ENCODE measurements at places on chromosomes 4 and X.

DNA sequence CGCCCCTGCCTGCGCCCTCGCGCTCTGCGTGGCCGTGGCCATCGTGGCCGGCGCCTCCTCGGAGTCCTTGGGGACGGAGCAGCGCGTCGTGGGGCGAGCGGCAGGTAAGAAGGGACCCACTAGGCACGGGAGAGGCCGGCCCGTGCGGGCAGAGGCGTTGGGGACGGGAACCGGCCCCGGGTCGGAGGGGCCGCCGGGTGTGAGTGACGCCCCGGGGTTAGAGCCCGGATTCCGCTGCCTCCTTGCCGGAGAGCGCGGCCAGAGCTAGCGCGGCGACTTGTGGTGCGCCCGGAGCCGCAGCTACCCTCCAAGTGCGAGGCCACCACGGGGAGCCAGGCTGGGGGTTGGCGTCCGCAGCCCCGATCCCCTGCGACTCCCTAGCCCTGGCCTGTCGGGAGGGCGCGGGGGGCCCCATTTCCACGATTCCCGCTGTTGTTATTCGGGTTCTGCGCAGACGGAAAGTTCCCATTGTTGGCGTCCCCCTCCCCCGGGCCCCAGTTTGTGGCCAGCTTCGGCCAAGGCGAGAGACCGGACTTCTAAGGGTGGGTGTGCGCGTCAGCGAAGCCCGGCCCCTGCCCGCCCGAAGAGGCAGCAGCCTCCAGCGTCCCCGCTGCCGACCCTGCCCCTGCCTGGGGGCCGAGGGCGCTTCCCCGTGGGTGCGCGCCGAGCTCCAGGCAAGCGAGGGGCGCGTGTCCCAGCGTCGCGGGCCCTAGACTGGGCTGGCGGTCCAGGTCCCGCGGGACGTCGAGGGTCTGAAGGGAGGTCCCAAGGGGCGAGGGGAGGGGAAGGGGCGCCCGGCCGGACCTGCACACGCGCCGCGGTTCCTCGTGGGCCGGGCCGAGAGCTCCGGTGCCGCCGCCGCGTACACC lies 1.1 kb downstream of the FGFR3 start:
- no peak overlapping the region for H3K4me3 ChIP-seq
- peaks cover 5% of the 10 kb centered on the region for H3K27me3 ChIP-seq
- no peak overlapping the region for H3K27ac ChIP-seq
- ATAC-seq = no peak
- no peaks in the 10 kb centered on the region for H3K36me3 ChIP-seq

GRCh38 chrX:1673337-1673736 lies 58.5 kb downstream of the ASMT start:
- H3K4me1 ChIP-seq = peaks cover 4% of the 10 kb centered on the region
- H3K36me3 ChIP-seq = peaks cover 14% of the 10 kb centered on the region
- no peaks in the 10 kb centered on the region for H3K27me3 ChIP-seq
- no peak overlapping the region for H3K27ac ChIP-seq

DNA sequence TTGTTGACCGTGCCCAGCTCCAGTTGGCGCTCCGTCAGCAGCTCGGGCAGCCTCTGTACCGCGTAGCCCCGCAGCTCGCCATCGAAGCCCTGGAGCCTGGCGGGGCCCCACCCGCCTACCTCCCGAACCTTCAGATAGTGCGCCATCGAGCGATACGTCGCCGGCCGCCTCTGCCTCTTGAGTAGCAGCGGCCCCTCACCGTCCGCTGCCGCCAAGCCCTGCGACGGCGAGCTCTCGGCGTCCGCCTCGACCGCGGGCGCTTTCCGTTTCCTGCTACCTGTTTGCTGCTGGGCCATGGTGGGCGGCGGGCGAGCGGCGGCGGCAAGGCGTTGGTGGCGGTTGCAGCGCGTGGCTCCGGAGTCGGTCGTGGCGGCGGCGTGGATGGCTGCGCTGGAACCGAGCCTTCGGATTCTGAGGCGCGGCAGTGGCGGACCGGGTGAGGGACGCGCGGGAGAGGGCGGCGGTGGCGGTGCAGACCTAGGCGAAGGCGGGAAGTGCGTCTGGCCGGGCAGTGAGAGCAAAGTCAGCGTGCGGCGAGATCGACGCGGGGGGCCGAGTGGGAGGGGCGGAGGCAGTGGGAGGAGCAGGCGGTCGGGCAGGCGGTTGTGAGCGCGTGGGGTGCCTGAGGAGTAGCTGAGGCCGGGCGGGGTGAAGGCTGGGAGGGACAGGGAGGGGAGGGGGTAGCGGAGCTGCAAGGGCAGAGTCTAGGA lies at the start of gene DCAF12L1:
Gene DCAF12L1 (minus strand): TSS at position 502 of the 710 bp plus-strand sequence. CDS start 206 bp downstream, at position 296.
- no peak within 1 kb of the TSS for H3K4me3 ChIP-seq
- no peaks in the 10 kb centered on the region for H3K36me3 ChIP-seq
- H3K27ac ChIP-seq = no peak within 1 kb of the TSS
- ATAC-seq = no peak
- no peaks in the 10 kb centered on the region for H3K4me1 ChIP-seq

- peaks cover 8% of the 10 kb centered on the region for H3K36me3 ChIP-seq
- H3K4me1 ChIP-seq = peaks cover 10% of the 10 kb centered on the region
- peak overlapping the region; percentile 80 for H3K4me3 ChIP-seq
- peak; percentile 84 for ATAC-seq
- H3K27ac ChIP-seq = peak overlapping the region; percentile 45
- peaks cover 68% of the 10 kb centered on the region for H3K27me3 ChIP-seq
Observed at GRCh38 chr4:122827879-122828601, 1.4 kb downstream of the FGF2 start.

DNA sequence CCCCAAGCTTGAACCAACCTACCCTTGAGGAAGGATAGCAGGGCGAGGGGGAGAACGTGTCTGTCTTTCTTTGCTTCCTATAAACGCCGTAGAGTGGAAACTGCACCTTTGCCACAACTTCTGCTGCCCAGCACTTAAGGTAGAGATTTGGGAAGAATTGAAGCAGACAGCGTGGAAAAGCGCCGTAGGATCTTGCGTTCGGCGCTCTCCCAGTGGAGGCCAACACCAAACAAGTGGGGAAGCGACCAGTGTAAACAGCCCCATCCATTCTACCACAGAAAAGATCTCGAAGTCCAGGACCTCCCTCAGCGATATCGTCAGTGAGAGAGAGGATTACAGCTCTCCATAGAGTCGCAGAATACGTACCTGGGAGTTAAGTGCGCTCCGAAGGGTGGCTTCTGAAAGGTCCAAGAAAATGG lies 3.9 kb upstream of the NKX6-1 start:
- H3K27ac ChIP-seq = no peak overlapping the region
- H3K36me3 ChIP-seq = peaks cover 17% of the 10 kb centered on the region
- H3K27me3 ChIP-seq = peaks cover 74% of the 10 kb centered on the region
- H3K4me3 ChIP-seq = no peak overlapping the region
- no peak for ATAC-seq

DNA sequence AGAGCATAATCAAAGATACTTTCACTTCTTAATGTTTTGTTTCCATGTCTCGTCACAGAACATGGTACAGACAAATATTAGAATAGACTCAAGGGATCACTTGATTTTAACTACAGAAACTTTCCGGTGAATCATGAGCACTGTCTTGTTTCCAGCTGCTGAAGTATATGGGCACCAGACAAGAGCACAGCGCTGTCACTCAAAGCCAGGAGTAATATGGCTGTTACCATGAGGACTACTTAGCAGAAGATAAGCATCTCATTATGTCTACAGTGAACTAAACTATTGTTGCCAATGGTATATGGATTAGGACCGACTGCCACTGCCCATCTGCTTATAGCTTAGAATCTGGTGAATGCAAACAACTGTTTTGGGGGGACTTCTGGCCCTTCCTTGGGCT lies 34.3 kb downstream of the MECP2 start:
- H3K4me1 ChIP-seq = peaks cover 49% of the 10 kb centered on the region
- peak; percentile 56 for ATAC-seq
- peak overlapping the region; percentile 28 for H3K27ac ChIP-seq
- no peaks in the 10 kb centered on the region for H3K27me3 ChIP-seq

- H3K36me3 ChIP-seq = no peaks in the 10 kb centered on the region
- no peak overlapping the region for H3K4me3 ChIP-seq
- no peak overlapping the region for H3K27ac ChIP-seq
- no peak for ATAC-seq
Observed at GRCh38 chr4:156197216-156197615, 243.6 kb upstream of the CTSO start.

DNA sequence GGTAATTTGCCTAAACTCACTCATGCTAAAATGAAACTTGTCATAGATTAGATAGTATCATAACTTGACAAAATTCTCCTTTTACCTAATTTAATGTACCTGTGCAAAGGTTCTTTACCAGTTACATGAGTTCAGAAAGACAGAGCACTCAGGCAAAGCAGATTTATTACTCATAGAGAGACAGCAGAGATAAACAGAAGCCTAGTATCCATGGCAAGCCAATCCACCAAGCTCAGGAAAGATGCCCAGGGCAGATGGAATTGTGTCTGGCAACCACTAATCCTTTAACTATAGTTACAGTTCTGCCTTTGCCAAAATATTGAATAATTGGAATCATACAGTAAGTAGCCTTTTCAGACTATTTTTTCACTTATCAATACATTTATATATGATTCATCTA lies 826.2 kb downstream of the TECRL start:
- H3K4me3 ChIP-seq = no peak overlapping the region
- no peak for ATAC-seq
- no peaks in the 10 kb centered on the region for H3K27me3 ChIP-seq
- H3K27ac ChIP-seq = no peak overlapping the region
- H3K36me3 ChIP-seq = no peaks in the 10 kb centered on the region
- no peaks in the 10 kb centered on the region for H3K4me1 ChIP-seq

GRCh38 chr4:125642645-125643044 lies 327.9 kb downstream of the FAT4 start:
- no peaks in the 10 kb centered on the region for H3K27me3 ChIP-seq
- H3K4me3 ChIP-seq = no peak overlapping the region
- H3K27ac ChIP-seq = no peak overlapping the region
- H3K4me1 ChIP-seq = no peaks in the 10 kb centered on the region
- ATAC-seq = no peak

- no peaks in the 10 kb centered on the region for H3K4me1 ChIP-seq
- no peaks in the 10 kb centered on the region for H3K27me3 ChIP-seq
- no peak overlapping the region for H3K4me3 ChIP-seq
- no peak overlapping the region for H3K27ac ChIP-seq
Observed at GRCh38 chrX:73647212-73647611, 84.2 kb downstream of the CHIC1 start.

All from activated T-helper 17 cell treated with anti-CD3 and anti-CD28 coated beads, Interleukin-2, amount 50 U/mL, for 72 hours (primary cell).